ENCODE measurements at places on chromosomes 12 and 14. TPM values are rescaled to one million over a fixed set of nuclear protein-coding genes. Genes with fewer than 3 reads are reported as not detected.

DNA sequence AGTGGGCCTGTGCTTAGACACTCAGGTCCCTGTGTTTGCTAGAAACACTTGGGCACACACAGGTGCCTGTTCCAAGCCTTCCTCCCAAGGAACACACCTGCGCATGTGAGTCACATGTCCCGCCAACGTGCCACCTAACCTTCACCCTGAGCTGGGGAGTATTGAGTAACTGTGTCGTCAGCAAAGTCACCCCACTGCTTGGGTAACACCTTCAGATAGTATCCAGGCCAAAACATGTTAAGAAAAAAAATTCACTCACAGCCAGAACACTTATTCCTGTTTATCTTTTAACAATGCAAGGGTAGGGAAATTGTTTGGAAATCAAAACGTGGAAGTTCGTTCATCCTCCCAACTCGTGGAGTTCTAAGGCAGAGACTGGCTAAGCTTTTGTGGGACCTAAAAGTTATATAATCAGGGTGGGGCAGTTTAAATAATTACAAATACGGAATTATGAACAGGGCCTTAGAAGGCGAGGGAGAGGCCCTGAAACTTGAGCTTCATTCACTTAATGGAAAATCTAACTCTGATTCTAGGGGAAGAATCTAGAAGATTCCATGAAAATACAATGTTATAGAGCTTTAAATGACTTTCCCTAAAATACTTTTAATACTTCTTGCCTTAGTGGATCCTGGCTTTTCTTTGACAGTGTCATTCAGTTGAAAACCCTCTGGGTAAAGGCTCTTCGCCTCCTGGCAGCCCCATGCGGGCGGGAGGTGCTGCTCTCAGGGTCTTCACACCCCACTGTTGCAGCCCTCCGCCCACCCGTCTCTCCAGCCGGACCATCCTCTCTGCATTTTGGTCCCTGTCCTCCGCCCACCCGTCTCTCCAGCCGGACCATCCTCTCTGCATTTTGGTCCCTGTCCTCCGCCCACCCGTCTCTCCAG, 30.3 kb upstream of the ADIPOR2 start:
- DNase-seq = no peak

DNA sequence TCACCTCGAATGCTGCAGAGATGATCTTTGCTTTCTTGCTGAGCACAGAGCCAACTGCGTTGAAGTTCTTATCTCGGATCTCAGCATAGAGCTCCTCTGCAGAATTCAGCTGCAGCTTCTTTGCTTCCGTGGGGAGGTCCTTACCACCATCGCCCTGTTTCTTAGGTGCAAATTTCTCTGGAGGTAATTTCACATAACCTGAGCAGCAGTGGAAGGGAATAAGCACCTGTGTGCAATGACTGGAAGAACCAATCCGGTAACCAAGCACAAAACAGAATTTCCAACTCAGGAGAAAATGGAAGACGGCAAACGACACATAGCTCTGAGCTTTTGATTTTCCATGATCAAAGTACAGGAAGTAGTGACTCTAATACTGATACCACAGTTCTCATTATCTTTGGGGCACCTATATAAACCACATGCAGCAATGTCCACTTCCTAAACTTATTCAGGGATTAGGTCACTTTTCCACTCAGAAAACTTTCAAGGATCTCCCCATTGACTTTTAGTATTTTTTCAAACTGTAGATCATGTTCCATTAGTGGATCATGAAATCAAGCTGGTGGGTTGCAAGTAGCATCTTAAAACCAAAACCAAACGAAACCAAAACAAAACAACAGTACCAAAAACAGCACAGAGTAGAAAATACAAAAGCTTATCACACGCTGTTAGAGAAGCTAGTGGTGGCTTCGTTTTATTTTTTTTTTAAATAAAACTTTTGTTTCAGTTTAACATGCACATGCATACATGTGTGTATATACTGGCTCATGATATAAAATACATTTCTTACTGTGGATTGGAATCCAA, 18.9 kb upstream of the DIABLO start:
- no peak for DNase-seq

DNA sequence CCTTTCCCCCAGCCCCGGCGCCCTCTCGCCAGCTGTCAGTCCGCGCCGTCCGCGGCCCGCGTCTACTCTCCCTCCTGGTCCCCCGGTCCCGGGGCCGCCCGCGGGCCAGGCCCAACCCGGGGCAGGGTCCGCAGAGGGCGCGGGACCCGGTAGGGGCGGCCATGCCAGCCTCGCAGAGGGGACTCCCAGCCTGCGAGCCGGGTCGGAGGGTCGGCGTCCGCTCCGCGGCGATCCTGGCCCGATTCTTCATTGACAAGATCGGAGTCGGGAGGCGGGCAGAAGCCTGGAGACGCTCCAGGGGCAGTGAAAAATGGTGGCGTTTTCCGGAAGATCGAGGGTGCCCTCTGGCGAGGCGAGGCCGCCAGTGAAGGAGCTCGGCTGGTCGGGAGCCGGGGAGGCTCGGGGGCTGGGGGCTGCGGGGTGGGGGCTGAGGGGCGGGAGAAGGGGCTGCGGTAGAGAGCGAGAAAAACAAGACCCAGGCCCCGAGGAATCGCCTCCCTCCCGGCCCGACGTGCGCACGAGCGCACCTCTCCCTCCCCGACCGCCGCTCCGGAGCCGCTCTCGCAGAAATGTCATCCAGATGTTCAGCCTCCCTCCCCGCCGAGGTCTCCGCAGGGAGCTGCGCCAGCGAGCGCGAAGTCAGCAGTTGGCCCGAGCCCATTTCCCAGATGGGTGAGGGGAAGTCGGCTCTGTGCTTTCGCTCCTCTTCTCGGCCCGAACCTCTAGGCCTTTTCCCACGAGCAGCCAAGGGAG, 647 bp upstream of the TGFB3 start:
- peak; percentile 84 for DNase-seq

DNA sequence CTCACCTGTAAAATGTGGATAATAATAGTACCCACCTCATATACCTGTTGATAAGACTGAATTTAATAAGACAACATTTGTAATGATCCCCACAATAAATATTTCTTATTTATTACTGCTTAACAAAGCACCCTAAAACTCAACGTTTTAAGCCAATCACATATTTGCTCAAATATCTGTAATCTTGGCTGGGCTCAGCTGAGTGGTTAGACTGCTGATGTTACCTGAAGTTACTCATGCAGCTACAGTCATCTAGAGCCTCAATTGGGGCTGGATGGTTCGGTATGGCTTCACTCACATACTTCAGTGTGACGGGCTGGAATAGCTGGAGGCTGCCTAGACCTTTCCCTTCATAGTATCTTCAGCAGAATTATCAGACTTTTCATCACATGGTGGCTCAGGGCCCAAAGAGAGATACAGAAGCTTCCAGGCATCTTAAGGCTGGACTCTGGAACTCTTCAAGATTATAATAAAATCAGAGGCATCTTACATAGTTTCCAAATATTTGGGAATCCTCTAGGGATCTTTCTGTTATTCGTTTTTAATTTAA, 4.3 kb upstream of the OR5AU1 start:
- DNase-seq = no peak

DNA sequence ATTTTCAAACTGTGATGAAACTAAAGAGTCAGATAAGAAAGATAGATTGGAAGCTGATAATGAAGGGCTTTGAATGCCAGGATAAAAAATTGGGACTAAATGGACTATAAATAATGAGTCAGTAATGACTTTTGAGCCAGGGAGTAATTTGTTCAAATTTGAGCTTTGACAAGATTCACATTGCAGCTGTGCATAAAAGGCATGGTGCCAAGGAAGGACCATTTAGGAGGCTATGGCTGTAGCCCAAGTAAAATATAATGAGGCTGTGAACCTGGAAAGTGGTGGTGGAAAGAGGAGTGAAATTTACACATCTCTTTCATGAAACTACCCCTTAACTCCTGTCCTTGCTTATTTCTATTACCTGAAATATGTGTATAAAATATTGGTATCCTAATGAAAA, 218.5 kb downstream of the SLC6A15 start:
- DNase-seq = no peak

DNA sequence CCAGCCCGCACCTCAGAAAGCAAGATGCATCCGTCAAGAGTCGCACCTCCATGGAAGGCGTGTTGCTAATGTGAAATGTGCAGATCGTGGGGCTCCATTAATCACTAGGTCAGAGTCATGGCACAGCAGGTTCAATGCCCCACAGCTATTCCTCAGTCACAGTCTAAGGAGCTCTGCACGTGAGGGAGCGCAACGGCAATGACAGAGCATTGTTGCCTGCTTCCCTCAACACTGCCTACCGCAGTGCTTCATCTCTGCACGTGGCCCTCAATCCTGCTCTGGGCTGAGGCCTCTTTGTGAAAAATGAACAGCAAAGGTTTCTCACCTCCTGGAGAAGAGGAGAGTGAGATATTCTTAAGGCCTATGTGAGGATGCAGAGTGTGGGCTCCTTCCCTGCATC, 995.2 kb upstream of the TMEM132C start:
- DNase-seq = no peak

- no peak for DNase-seq
Observed at GRCh38 chr12:123763093-123763492, 992 bp downstream of the DNAH10 start.

PMCH gene
- polyA plus RNA-seq = not detected

Data from liver (tissue), 10 donors.